ENCODE measurements at places on chromosomes 16 and 17.

DNA sequence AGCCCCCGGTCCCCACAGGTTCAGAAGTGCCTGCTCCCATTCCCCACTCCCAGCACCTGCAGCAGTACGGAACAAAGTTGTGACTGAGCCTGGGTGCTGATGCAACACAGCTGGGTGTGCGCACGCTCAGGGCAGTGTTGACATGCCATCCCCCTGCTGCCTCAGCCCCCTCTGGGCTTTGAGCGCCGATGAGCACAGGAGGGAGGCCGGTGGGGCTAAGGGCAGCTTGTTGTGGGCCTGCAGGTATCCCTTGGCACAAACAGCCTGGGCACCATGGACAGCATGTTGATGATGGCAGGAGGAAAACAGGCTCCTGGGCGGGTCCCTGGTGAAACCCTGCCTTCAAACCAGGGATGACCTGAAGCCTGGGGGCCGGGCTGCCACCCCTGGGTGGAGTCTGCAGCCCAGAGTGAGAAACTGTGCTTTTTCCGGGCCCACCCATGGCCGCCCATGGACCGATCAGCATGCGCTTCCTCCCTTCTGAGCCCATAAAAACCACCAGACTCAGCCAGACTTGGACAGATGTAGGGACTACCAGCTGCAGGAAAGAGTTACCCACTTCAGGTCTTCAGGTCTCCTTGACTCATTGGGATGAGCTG is 175.5 kb downstream of the PHKB start:
- no peak for DNase-seq

DNA sequence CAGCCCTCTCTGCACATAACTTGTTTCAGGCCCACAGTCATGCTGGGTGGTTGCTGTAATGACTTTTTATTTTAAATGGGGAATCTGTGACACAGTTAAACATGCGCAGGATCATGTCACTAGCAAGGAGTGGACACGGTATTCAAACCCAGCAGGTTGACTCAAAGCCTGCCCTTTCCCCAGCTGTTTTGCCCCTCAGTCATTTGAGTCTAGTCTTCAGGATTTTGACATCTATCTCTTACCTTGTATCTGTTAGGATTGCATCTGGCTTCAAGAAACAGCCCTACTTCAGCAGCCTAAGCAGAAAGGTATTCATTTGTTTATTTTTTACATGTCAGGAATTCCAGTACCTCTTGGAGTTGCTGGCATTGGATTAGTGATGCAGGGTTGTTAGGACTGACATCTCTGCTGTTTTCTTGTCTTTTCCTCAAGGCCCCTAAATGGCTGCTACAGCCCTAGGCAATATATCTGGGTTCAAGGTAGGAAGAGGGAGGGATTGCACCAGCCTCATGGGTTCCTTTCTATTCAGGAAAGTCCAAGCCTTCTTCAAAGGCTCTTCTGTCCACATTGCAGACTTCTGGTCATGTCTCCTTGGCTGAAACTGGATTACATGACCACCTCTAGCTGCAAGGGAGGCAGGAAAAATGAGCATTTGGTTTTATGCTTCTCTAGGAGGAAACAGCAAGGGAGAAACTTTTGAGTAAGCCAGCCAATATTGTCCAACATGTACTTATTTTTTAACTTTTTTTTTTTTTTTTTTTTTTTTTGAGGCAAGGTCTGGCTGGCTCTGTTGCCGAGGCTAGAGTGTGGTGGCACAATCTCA is 22.8 kb downstream of the ABCC1 start:
- no peak for DNase-seq

DNA sequence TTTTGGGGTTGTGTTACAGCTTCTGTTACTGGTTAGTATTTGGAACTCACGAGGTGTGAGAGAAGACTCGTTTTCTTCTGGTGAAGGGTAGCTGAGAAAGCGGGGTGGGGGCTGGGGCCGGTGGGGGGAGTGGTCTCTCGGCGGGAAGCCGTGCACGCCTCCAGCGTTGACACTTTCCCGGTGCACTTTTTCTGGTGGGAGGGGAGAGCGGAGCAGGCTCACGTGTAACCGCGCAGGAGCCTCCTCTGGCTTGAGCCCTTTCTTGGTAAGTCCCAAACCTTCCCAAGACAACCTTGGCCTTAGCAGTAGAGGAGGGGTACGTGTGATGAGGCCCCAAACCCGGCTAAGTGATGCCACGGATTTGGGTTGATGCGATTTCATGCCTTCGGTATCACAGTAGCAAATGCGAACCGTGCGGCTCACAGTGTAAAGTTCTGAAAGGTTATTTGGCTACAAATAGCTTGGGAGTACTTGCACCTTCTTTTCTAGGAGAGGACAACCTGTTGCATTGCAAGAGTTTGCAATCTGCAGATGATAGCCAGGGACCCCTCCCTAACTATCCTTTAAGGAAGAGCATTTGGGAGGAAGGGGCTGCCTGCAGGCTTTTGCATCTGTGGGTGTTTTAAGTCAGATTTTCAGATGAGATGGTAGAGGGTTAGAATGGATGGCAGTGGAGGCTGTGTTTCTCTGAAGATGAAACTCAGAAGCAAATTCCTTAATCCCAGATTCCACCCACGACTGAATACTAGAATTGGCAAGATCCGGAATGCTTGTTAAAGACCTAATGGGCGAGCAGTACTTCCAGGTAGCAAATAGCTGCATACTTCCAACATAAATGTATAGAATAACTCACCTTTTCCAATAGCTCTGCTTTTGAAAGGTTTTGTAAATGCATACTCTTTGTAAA is 1.5 kb downstream of the HLF start:
- no peak for DNase-seq

DNA sequence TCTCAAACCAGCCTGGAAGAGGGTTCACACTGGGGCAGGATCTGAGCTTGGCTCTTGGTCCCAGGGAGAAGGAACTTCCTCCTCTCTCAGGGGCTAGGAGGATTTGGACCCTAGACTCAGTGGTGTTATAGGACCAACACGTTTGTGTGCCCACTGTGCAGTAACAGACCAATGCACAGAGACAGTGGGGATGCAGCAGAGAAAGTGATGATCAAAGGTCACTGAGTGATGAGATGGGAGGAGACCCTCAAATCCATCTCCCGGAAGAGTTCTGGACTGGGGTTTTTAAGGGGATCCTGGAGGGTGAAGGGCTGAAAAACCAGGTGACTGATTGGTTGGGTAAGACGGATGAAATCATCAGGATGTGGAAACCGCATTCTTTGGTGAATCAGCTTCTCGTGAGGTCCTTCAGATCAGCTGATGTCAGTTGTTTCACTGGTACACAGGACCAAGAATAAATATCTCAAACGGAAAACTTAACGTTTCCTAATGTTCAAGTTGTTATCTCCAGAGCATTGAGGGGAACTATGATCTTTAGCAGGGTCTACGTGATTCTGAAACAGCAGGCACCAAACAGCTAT is 3.3 kb upstream of the VAC14 start:
- no peak for DNase-seq

DNA sequence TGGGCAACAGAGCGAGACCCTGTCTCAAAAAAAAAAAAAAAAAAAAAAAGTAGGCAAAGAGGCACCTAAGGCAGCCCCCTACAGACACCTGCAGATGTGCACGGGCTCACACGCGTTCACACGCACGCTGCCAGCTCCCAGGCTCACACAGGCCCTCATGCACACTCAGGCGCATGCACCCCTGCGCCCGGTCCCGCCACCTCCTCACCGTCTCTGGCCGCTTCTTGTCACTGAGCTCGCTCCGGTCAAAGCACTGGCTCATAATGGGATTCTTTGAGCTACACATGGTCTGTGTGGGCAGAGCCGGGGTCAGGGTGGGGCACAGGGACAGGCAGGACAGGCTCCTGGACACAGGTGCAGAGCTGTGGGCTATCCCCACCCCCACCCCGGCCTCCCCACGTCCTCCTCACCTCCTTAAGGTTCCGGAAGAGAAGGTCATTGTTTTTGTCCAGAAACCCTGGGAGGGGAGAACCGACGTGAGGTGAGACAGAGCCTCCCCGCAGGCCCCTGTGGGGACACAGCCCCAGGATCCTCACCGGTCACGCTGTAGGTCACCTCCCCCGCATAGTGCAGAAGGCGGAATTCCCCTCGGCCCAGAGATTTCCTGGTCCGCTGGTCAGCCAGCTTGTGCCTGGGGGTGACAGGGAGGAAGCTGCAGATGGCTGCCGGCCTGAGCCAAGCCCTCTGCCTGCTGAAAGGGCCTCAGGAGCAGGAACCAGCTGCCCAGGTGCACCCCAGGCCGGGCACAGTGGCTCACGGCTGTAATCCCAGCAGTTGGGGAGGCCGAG is 17.9 kb downstream of the MYO1C start:
- DNase-seq, result no peak

DNA sequence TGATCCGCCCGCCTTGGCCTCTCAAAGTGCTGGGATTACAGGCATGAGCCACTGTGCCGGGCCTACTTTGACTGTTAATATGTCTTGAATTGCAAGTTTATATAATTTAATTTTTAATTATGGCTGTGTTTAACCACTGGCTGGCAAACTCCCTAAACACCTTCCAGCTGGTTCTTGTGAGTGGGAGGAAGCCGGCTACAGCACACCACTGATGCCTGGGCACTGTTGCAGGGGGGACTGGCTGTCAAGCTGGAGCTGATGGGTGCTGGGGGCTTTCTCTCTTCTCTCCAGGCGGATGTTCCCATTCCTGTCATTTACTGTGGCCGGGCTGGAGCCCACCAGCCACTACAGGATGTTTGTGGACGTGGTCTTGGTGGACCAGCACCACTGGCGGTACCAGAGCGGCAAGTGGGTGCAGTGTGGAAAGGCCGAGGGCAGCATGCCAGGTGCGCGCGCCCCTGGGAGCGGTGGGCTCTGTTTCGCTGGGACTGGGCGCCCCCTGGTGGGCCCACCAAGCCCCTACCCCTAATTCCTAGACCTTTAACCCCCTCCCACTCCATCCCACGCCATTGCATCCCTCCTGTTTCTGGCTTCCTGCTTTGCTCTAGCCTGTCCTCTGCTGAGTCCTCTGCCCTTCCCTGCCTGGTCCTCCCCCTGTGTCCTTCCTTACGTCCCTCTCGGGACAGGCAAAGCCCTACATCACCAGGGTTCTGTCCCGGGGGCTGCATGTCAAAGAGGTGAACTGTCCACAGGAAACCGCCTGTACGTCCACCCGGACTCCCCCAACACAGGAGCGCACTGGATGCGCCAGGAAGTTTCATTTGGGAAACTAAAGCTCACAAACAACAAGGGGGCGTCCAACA is 9.5 kb downstream of the TBX21 start:
- DNase-seq, result no peak

GRCh38 chr17:37844158-37844976 is 79.8 kb upstream of the TBC1D3K start:
- DNase-seq, result peak; percentile 13

GRCh38 chr16:11429123-11429522 is 83.9 kb downstream of the RMI2 start:
- no peak for DNase-seq

Measured in activated CD8-positive, alpha-beta memory T cell treated with anti-CD3 and anti-CD28 coated beads for 4 hours (primary cell).